ENCODE measurements at places on chromosomes 11 and 22. TPM values are rescaled to one million over a fixed set of nuclear protein-coding genes. Genes with fewer than 3 reads are reported as not detected.

DNA sequence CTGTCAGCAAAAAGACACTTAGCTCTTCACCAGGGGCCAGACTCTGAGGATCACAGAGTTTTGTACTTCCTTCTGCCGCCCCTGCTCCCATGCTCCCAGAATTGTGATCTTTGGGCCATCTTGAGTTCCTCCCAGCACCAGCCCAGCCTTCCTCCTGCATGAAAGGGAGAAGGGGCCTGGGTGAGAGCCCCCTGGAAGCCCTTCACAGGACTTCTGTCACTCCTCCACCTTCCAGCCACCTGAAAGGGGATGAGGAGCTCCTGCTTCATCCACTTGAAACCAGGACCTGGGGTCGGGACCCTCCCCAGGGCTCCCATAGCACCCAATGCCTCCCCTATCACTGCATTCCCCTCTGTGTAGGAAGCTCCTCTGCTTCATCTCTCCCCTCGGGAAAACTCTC lies 174.2 kb downstream of the BUD13 start:
- no peak overlapping the region for H3K27ac ChIP-seq
- no peaks in the 10 kb centered on the region for H3K36me3 ChIP-seq
- H3K4me3 ChIP-seq, result no peak overlapping the region
- peaks cover 2% of the 10 kb centered on the region for H3K27me3 ChIP-seq

DNA sequence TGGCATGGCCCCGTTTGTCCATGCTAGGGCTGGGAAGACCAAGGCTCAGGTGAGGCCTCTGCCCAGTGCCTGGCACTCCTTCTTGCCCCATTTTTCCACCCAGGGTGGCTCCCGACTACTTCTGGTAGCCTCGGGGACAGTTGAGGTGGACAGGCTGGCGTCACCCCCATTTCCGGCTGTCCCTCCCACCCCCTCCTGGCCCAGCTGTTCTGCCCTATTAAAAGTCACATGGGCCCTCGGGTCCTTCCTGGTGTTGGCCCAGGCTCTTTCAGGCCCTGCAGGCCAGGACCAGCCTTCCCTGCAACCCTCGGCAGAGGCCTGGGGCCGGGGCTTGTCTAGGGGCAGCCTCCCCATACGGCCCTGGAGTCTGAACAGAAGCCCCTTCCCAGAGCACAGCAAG lies 9.5 kb downstream of the CD81 start:
- peak overlapping the region; percentile 87 for H3K27ac ChIP-seq
- H3K4me1 ChIP-seq, result peaks cover 70% of the 10 kb centered on the region
- no peak for DNase-seq
- peaks cover 4% of the 10 kb centered on the region for H3K27me3 ChIP-seq

DNA sequence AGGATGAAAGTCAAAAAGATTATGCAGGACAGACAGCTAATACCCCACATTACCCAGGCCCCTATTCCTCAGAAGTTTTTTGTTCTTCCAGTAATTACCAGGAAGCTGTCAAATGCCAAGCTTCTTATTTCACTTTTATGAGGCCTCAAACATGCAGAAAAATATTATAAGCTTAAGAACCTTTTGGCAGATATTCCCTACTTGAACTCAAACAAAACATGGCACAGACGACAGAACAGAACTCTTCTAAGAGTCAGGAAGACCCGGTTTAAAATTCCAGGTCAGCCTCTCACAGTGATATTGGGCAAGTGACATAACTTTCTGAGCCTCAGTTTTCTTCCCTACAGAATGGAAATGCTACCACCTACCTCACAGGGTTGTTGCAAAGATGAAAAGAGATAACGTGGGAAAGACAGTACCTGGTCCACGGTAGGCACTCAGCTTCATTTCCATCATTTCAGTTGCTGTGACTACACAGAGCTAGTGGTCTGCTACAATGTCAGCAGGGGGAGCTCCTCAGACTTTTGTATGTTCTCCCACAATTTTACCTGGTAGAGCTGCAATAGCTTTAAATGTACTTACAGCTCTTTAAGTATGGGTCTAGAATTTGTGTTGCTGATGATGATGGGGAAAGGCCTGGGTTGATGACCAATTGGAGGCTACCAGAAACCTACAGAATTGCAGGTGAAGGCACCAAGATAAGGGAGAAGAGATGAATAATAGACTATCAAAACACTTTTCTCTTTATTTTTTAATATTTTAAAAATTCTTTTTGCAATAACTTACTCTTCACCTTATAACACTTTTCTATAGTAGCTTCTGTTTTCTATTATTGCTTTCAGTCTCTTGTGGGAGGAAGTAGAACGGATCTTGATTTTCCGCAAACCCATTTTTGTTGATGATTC lies 98.3 kb upstream of the CHRM4 start:
- H3K36me3 ChIP-seq, result 0 out of 2 replicates have a peak, but pooled peaks cover 4% of the 10 kb centered on the region
- H3K4me1 ChIP-seq, result peaks cover 29% of the 10 kb centered on the region
- peak; percentile 39 for DNase-seq
- H3K4me3 ChIP-seq, result no peak overlapping the region
- H3K27ac ChIP-seq, result peak overlapping the region; percentile 37
- peaks cover 1% of the 10 kb centered on the region for H3K27me3 ChIP-seq

DNA sequence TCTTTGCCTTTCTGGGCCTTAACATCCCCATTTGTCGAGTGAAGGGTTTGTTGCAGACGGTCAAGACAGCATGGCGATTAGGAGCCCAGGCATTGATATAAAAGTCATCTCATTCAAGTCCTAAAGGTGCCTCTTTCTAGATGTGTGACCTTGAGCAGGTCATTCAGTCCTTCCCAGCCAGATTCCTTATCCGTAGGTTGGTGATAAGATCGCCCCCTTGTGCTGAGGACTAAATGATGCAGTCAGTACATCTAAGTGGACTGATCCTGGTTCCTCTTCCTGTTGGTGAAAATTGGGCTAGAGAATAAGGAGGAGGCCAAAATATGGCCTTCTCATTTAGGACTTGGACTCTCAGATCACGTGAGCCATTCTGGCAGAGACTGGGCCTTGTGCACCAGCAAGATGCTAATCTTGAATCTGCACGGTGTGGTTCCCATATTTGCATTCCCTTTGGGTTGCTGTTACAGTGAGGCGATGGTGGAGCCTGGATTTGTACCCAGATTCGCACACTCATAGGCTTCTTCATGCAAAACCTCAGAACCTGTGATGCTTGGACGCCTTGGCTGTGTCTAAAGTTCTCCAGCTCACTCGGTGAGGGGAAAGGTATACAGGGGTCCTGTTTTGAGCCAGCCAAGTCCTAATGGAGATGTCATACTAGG lies 156.8 kb downstream of the MYO18B start:
- DNase-seq, result no peak
- no peaks in the 10 kb centered on the region for H3K27me3 ChIP-seq
- peaks cover 1% of the 10 kb centered on the region for H3K36me3 ChIP-seq

DNA sequence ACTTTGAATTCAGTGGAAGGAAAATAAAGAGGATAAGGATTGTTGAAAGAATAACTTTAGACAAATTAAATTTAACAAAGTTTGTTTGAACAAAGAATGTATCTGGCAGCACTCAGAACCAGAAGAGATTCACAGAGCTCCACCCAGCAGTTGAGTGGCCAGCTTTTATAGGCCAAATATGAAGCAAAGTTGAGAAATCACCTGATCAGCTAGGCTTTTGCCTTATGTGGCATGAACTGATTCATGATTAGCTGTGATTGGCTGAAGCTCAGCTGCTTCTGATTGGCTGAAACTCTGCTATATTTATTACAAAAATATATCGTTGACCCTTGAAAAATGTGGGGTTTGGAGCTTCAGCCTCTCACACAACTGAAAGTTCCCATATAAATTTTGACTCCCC lies 62.6 kb downstream of the PIWIL4 start:
- no peaks in the 10 kb centered on the region for H3K4me1 ChIP-seq
- no peaks in the 10 kb centered on the region for H3K27me3 ChIP-seq
- no peak for DNase-seq

- H3K27ac ChIP-seq, result peak overlapping the region; percentile 80
- no peaks in the 10 kb centered on the region for H3K36me3 ChIP-seq
- peak; percentile 61 for DNase-seq
- peaks cover 44% of the 10 kb centered on the region for H3K4me1 ChIP-seq
- H3K27me3 ChIP-seq, result peaks cover 4% of the 10 kb centered on the region
- H3K4me3 ChIP-seq, result peak overlapping the region; percentile 65
Measured at GRCh38 chr11:2390725-2391151, 9.8 kb upstream of the TSSC4 start.

- no peaks in the 10 kb centered on the region for H3K4me1 ChIP-seq
- H3K36me3 ChIP-seq, result no peaks in the 10 kb centered on the region
- no peak overlapping the region for H3K27ac ChIP-seq
- H3K4me3 ChIP-seq, result no peak overlapping the region
- H3K27me3 ChIP-seq, result peaks cover 12% of the 10 kb centered on the region
Measured at GRCh38 chr11:17608821-17609220, 61.8 kb downstream of the OTOG start.

GRCh38 chr11:66332371-66333219 lies 3.6 kb downstream of the RIN1 start:
- H3K4me3 ChIP-seq, result no peak overlapping the region
- H3K36me3 ChIP-seq, result peaks cover 12% of the 10 kb centered on the region
- H3K4me1 ChIP-seq, result peaks cover 31% of the 10 kb centered on the region
- H3K27me3 ChIP-seq, result peaks cover 25% of the 10 kb centered on the region
- no peak for DNase-seq
- H3K27ac ChIP-seq, result peak overlapping the region; percentile 45

GRCh38 chr11:119347940-119348605 lies 1.6 kb upstream of the MFRP start:
- no peaks in the 10 kb centered on the region for H3K36me3 ChIP-seq
- no peak overlapping the region for H3K27ac ChIP-seq
- peaks cover 16% of the 10 kb centered on the region for H3K4me1 ChIP-seq
- H3K4me3 ChIP-seq, result no peak overlapping the region
- no peak for DNase-seq
- H3K27me3 ChIP-seq, result peaks cover 31% of the 10 kb centered on the region

GRCh38 chr11:116353589-116353988 lies 419.2 kb downstream of the BUD13 start:
- H3K4me1 ChIP-seq, result no peaks in the 10 kb centered on the region
- peaks cover 3% of the 10 kb centered on the region for H3K27me3 ChIP-seq
- H3K27ac ChIP-seq, result no peak overlapping the region
- H3K4me3 ChIP-seq, result no peak overlapping the region

DNA sequence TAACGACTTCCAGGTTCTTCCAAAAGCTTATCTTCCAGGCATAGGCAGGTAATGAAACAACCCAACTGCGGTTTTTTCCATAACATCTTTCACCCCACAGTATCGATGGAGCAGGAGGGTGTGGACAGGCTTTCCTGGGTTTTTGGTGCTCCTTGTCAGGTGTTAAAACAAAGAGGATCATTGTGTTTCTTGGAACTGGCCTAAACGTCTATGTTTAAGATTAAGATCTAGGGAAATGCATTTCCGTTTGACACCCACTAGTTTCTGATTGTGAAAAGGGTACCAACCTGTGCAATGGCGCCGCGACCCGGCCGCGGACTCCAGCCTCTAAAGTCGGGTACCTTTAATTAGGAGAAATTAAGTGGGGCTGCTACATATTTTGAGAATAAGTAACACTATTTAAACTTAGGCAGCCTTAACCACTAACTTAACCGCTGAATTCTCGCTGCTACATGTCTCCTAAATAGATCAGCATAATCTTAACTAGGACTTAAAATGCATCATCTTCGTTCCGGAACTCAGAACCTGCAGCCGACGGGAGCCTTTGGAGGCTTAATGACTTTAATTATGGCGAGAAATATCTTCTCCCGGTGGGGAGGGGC lies 31.5 kb downstream of the C22orf31 start:
- peak; percentile 21 for DNase-seq
- H3K27me3 ChIP-seq, result peaks cover 2% of the 10 kb centered on the region
- peaks cover 46% of the 10 kb centered on the region for H3K4me1 ChIP-seq
- peak overlapping the region; percentile 86 for H3K4me3 ChIP-seq
- peak overlapping the region; percentile 100 for H3K27ac ChIP-seq
- H3K36me3 ChIP-seq, result no peaks in the 10 kb centered on the region

DNA sequence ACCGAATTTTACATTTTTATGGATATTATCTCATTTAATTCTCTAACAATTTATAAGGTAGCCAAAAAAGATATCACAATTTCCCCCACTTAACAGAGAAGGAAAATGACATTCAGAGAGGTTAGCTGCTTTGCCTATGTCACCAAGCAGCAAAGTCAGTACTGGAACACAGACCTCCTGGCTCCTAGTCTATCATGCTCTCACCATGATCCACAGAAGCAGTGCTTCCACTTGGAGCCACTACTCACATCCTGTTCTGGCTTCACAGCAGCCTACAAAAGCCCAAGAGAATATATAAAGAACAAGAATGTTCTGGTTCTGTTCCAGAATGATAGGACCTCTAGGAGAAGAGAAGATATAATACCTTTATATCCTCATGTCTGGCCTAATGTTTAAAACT lies 59.5 kb upstream of the SCUBE2 start:
- peaks cover 53% of the 10 kb centered on the region for H3K36me3 ChIP-seq
- peaks cover 52% of the 10 kb centered on the region for H3K4me1 ChIP-seq
- H3K4me3 ChIP-seq, result no peak overlapping the region

DNA sequence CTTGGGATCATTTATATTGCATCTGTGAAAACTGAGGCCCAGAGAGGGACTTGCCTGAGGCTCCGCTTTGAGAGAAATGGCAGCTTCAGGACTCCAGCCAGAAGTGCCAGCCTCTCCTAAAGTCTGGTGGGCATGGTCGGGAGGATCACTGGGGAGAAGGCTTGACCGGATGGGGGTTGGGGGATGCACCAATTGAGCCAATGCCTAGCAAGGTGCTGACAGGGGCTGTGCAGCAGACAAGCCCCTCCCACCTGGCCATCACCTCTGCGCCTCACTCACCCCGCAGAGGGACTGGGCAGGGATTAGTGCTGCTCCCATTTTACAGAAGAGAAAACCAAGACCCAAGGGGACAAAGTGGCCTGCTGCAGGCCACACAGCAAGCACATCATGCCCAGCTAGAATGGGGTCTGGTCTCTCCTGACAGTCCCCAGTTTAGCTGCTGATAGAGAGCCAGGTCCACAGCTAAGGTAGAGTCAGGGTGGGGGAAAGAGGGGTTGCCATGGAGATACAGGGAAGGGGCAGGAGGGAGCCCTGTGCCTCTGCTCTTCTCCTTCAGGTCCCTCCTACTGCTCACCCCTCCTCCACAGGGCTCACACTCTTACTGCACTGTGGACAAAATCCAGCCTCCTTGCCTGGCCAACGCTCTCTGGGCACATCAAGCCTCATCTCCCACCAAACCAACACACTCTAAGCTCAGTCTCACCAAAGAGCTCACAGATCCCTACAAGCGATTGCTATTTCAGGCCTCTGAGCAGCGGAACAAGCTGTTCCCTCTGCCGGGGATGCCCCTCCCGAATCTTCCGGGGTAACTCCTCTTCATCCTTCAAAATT lies 29.5 kb downstream of the TEF start:
- H3K27ac ChIP-seq, result peak overlapping the region; percentile 70
- H3K27me3 ChIP-seq, result peaks cover 4% of the 10 kb centered on the region
- no peak for DNase-seq
- H3K4me3 ChIP-seq, result no peak overlapping the region
- peaks cover 21% of the 10 kb centered on the region for H3K4me1 ChIP-seq
- no peaks in the 10 kb centered on the region for H3K36me3 ChIP-seq

DNA sequence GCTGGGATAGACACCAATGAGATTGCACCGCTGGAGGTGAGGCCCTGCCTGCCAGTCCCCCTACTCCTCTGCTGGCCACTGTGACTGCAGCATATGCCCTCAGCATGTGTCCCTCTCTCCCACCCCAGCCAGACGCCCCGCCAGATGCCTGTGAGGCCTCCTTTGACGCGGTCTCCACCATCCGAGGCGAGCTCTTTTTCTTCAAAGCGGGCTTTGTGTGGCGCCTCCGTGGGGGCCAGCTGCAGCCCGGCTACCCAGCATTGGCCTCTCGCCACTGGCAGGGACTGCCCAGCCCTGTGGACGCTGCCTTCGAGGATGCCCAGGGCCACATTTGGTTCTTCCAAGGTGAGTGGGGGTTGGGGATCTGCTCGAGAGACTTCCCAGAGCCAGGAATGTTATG lies 5.7 kb upstream of the SMARCB1 start:
- H3K4me3 ChIP-seq, result peak overlapping the region; percentile 49
- peak overlapping the region; percentile 90 for H3K27ac ChIP-seq
- no peak for DNase-seq

BRSK2 gene
- total RNA-seq, result 0.89 TPM

TRPM5 gene
- total RNA-seq, result not detected

FAM180B gene
- not detected for total RNA-seq

APOL3 gene
- total RNA-seq, result 1.4 TPM

DGCR6 gene
- total RNA-seq, result 1.7 TPM

SAA4 gene
- total RNA-seq, result not detected

All from HFFc6 (cell line).